ENCODE measurements at places on chromosomes 12 and 14.
A peak's percentile ranks its signal among the peaks of the same experiment; 100 is the strongest.

- no peak for DNase-seq
Measured at GRCh38 chr12:115249671-115250278, 565.8 kb upstream of the TBX3 start.

DNA sequence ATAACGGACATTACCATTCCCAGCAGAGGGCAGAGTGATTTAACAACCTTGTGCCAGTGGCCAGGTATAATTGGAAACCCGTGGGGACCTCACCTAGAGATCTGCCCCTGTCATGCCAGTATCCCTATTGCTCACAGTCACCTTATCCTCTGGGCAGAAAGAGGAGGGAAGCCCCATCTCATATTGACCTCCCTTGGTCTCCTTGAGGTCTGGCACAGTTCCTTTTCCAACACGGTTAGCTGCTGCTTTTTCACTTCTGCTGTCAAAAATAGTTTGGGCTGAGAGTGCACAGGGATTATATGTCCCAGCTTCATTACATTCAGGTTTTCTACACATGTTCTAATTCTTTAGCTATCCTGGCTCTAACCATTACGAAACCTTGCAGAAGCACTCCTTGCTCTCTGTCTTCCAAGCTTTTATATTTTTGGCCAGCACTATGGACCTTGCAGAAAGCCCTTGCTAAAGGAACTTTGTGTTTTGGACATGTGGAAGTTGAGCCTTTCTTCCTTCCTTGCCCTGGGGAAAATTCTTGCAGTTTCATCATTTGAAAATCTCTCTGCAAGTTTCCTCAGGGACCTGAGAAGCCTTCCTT is 111.7 kb upstream of the MIS18BP1 start:
- DNase-seq: no peak

GRCh38 chr14:85415015-85415712 is 114.8 kb upstream of the FLRT2 start:
- DNase-seq: peak; percentile 96

DNA sequence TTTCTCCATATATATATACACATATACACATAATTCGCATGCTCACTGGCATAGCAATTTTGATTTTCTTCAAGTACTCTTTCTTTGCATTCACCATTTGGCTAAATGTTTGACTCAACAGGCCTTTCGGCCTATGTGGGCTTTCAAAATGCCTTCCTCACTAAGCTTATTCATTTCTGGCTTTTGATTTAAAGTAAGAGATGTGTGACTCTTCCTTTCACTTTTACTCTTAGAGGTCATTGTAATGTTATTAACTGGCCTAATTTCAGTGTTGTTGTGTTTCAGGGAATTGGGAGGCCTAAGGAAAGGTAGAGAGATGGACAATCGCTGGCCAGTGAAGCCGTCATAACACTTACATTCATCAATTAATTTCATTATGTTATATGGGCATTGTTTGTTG is 14.5 kb upstream of the KLRD1 start:
- no peak for DNase-seq

DNA sequence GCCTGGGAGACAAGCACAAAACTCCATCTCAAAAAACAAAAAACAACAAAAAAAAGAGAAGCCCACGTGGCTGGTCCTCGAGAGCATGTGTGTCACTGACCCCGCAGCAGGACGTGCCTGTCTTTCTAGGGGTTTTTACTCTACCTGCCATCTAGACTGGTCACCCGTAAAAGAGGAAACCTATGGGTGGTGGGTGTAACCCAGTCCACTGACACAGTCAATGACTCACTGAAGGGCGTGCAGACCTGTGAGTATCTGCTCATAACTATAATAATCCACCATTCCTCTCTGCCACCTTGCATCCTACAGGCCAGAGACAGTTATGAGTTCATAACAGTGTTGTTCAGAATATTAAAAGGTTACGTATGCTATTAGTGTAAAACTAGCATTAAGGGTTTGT is 4.6 kb downstream of the GOLGA3 start:
- no peak for DNase-seq

- DNase-seq: no peak
Measured at GRCh38 chr14:105979446-105979845, 453.1 kb downstream of the TMEM121 start.

DNA sequence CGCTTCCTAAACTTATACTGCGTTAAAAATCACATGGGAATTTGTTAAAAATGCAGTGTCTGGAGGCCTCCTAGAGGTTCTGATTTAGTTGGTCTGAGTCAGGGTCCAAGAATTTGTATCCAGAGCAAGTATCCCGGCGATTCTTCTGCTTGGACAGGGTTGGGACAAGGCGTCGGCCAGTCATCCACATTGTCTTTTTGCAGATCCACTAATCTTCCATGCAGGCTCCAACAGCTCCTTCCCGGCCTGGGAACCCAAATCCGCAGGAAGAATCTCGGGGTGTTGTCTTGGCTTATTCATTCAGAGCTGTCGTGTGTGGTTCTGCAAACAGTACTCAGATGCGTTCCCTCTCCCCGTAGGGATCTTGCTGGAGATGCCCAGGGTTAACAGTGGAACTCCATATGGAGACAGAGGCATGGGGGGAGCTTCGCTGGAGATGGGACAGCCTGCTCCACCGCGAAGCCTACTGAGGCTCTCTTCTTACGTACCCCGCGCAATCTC is 25.3 kb downstream of the GPRC5D start:
- peak; percentile 87 for DNase-seq
